ENCODE measurements at places on chromosomes 1 and 21.

- DNase-seq = peak; percentile 77
Measured at GRCh38 chr1:119675349-119676345, 27.6 kb upstream of the ZNF697 start.

- no peak for DNase-seq
Measured at GRCh38 chr1:107357376-107357775, 216.5 kb downstream of the NTNG1 start.

- no peak for DNase-seq
Measured at GRCh38 chr21:25441835-25442234, 165.4 kb downstream of the MRPL39 start.

DNA sequence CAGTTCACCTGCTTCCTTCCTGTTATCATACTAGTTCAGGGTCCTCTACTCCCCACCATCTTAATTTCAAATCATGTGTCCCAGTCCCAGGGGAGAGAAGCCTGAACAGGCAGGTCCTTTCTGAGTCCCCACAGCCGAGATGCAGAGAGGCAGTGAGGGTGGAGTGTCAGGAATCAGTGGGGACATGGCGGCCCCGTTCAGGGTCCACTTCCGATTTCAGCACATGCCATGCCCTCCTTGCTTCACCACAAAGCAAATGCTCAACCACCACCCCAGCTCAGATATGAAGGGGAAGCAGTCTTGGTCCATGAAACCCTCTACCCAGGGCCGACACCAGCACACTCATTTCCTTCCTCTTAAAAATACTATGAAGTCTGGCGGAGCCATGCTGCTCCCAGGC is 5.2 kb upstream of the SEMA4A start:
- no peak for DNase-seq

GRCh38 chr1:168365719-168366479 is 85.2 kb downstream of the TBX19 start:
- DNase-seq = no peak

- DNase-seq = no peak
Measured at GRCh38 chr1:197438010-197438790, 170.1 kb downstream of the CRB1 start.

- DNase-seq = no peak
Measured at GRCh38 chr1:172980456-172980855, 70.3 kb downstream of the TNFSF18 start.

DNA sequence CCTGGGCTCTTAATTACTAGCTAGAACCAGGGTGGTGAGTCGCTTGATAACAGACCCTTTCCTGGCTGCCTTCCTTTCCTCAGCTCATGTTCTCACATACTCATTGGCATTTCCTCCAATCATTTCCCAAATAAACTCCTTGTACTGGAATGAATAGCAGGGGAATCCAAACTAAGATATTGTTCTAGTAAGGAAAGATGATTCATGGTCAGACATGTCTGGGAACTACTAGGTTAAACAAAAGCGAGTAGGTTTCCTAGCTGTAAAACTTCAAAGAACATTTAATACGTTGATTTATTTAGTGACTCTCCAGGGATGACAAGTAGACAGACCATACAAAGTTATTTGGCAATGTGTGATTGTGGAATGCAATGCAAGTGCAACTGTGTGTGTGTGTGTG is 121.2 kb upstream of the KCNJ6 start:
- DNase-seq = no peak

DNA sequence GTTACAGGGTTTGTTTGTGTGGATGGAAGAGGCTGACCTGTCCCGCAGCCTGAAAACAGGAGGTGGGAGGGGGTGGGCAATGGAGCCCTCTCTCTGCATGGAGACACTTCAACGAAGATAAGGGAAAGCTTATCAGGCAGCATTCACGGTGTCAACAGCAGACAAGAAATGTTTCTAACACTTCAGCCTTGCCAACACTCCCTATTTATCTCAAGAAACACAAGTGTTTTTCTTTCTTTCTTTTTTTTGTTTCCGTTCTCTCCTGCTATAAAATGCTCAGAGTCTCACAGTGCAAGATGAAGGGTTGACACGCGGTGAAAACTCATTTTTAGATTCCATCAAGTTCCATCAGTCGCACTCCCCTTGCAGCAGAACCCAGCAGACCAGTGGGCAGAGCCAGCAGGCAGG is 594.4 kb downstream of the MATN1 start:
- no peak for DNase-seq

DNA sequence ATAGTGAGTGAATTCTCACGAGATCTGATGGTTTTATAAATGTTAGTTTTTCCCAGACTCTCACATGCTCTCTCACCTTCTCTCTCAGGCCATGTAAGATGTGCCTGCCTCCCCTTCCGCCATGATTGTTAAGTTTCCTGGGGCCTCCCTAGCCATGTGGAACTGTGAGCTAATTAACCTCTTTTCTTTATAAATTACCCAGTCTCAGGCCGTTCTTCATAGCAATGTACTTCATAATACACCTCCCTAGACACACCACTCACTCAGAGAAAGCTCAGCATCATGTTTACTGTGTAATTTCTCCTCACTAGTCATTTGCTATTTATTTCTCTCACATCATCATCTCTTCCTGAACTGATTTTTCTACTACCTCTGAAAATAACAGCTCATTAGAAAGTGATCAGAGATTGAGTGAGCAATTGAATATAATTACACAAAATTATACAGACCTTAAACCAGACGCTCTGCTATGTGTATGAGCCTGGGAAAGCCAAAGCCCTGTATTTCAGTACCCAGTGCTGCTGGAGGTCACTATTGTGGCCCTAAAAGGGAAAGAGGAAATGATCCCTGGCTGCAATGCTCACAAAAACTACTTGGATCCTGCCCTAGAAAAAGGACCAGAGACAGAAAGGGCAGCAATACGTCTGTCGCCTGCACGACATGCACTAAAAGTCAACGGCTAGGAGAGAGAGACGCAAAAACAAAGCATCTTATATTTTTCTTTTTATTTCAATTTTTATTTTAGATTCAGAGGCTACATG is 284.5 kb downstream of the DSCAM start:
- DNase-seq = no peak

GRCh38 chr1:39405358-39405757 is 86.1 kb upstream of the BMP8A start:
- DNase-seq = no peak

DNA sequence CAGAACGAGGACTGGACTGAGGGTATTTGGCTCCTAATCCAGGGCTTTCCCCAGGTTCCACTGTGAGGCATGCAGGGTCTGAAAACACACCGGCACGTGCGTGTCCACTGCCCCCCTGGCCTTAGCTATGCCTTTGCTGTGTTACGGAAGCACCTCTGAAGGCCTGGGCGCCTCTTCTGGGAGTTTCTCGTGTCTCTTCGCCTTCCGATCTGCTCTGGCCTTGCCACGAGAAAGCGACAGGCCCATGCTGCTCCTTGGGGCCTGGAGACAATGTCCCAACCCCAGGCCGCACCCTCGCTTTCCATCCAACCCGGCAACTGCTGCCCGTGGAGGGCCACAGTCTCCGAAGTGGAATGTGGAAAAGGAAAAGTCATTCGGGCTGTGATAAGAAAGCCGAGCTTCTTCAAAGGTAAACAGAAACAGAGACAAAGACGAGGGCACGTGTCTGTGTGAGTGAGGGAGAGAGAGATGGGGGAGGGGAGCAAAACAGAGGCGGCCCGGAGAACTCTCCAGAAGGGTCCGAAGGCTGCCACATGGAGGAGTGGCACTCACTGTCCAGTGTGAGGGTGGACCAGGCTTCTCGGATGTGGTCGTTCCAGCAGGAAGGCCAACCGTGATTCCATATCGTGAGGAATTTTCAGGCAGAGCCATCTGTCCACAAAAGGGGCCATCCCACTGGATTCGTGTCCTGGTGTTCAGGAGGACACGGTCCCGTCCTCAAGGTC is 3.4 kb upstream of the UMODL1 start:
- no peak for DNase-seq

DNA sequence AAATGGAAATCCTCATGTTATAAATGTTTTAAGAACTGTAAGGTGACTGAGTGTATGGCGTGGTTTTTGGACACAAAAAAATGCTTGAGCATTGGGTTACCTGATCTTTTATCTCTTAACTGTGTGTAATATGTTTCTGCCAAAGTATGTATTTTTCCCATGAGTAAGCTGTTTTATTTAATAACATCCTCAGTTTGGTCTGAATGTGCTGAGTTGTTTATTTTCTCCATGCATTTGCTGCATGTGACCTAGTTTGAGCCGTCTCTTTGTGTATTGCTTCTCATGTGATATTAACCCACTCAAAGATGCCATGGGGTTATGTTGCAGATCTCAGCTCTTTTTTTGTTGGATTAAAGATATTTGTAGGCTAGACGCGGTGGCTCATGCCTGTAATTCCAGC is 6.1 kb upstream of the LYPLA2 start:
- DNase-seq = no peak

DNA sequence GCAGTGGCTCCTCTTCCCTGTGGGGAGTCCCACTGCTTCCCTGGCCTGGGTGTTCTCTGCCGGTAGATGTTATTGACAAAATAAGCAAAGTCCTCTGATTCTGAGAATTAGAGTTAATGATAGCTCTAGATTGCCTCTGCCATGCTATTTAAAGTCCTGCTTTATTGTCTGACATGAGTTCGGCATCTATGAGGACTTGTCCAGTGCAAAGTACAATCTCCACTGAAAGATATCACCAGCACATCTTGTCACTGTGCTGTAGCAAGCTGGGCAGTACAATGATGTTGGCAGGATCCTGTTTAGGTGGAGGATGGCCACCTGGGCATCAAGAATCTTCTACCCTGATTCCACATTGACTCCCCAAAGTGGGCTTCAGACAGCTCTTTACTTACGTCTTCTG is 54.0 kb upstream of the ATP5PO start:
- no peak for DNase-seq

GRCh38 chr1:87278825-87279535 is 49.7 kb upstream of the LMO4 start:
- no peak for DNase-seq

GRCh38 chr1:78549891-78550290 is 59.1 kb downstream of the PTGFR start:
- no peak for DNase-seq

GRCh38 chr1:37926038-37926924 is 20.6 kb downstream of the INPP5B start:
- no peak for DNase-seq

- no peak for DNase-seq
Measured at GRCh38 chr1:195462646-195463045, 1145.6 kb downstream of the KCNT2 start.

GRCh38 chr1:150810958-150811659 is 3.0 kb upstream of the CTSK start:
- DNase-seq = no peak

DNA sequence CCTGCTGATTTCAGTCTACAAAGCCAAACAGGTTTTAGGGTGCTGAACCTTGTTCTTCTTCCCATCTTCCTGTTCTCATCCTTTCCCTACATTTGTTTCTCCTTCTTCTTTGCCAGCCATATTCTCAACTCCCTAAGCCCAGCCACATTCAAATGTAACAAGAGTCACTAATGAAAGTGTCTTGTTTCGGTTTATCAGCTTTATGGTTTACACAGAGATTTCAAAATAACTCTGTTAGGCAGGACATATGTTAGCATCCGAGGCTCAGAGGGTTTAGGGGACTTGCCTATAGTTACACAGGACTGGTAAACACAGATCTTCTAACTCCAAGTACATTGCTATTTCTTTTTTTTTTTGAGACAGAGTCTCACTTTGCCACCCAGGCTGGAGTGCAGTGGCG is 61.3 kb downstream of the NDUFS5 start:
- DNase-seq = no peak

GRCh38 chr1:107140703-107141490 is at the start of gene NTNG1:
Gene NTNG1 (plus strand): TSS chr1:107141039.
- no peak for DNase-seq

GRCh38 chr1:61254634-61255357 is 172.4 kb downstream of the NFIA start:
- no peak for DNase-seq

GRCh38 chr1:94092210-94092613 is 28.7 kb downstream of the ABCA4 start:
- no peak for DNase-seq

GRCh38 chr1:92964998-92965397 is 3.7 kb upstream of the DIPK1A start:
- no peak for DNase-seq

GRCh38 chr1:100511058-100511457 is 26.9 kb upstream of the GPR88 start:
- no peak for DNase-seq

- peak; percentile 84 for DNase-seq
Measured at GRCh38 chr1:224116131-224116530, 2.2 kb downstream of the FBXO28 start.

GRCh38 chr1:31239653-31240241 is at the start of gene NKAIN1:
Gene NKAIN1 (minus strand): TSS chr1:31239887. CDS start chr1:31239547, 340 bp downstream.
- peak; percentile 27 for DNase-seq

GRCh38 chr1:221105578-221105977 is 226.3 kb downstream of the HLX start:
- DNase-seq = no peak

DNA sequence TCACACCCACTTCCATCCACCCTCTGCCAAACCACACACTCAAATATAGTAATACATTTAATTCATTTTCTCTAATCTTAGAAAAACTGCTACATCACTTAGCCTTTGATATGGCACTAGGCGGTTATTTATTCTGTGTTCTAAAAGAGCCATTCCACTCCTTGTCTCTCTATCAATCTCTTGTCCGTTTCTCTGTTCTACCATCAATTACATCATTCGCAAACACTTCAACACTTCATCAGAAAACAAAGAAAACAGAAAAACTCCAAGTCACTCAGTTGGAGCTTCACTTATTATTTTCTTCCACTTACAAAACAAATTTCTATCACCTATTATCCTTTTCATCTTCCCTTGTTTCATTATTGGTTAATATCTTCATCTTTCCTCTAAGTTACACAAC is 1523.0 kb downstream of the KCNT2 start:
- DNase-seq = no peak

DNA sequence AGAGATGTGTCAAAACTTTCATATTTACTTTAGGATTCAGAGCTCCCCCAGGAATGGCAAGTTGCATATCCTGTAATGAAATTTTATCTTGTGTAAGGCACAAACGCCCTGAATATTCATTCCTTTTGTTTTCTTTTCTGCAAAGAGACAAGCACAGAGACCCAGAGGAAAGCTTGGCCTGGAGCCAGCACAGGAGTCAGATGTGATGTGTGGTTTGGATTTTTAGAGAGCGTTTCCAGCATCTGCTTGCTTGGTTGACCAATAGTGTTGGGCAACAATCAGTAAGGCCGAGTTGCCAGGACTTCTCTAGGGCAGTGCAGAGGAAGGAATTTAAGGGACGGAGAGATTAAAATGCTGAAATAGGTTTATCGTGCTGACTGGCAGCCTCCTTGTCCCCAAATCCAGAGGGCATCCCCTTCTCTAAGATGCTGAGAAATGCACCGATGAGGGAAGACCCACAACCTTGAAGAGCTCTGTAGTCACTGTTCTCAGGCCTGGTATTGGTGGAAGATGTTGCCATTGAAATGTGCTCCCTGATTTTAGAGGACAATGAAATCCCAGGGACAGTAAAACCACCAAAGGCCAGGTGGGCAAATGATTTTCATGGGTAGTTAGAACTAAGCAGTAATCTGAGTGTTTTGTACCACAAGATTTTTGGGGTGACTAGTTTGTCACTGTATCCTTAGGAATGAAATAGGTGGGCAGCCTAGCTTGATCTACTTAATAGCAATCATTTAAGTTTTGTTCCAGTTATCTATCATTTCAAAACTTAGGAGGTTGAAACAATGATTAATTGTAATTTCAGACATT is 37.9 kb upstream of the RHOU start:
- no peak for DNase-seq

All from LoVo (cell line).